Karpas-422 (cell line): ENCODE measurements at places on chromosomes 7 and 10. TPM values are rescaled to one million over a fixed set of nuclear protein-coding genes. Genes with fewer than 3 reads are reported as not detected.

DNA sequence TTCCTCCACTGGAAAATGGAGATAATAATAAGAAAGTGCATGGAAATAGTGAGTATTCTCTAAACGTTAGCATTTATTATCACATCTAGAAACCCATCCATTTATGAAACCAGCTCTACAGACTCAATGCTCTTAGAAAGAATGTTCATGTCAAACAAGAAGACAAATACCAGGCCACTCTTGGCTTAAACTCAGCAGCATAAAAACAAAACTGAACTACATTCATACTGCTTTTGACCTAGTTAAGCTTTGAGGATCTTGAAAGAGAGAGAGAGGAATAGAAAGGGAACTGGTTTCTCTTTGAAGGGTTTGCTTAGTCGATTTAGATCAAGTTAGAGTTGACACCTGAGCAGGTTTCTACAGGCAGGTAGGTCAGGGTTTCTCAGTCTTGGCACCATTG, 332.9 kb upstream of the PRKCQ start:
- no peak for DNase-seq
- H3K27ac ChIP-seq: no peak overlapping the region
- H3K27me3 ChIP-seq: peaks cover under 1% of the 10 kb centered on the region; the same call in 1 of the 2 replicates
- H3K4me3 ChIP-seq: no peak overlapping the region

- H3K36me3 ChIP-seq: peaks cover 46% of the 10 kb centered on the region
- H3K4me1 ChIP-seq: no peaks in the 10 kb centered on the region
These were observed 61.3 kb downstream of the XPNPEP1 start for GRCh38 chr10:109862041-109862440.

GRCh38 chr7:96174812-96175211, 147.1 kb downstream of the SLC25A13 start:
- no peak overlapping the region for H3K27ac ChIP-seq
- H3K27me3 ChIP-seq: no peaks in the 10 kb centered on the region
- peaks cover 12% of the 10 kb centered on the region for H3K4me1 ChIP-seq
- H3K4me3 ChIP-seq: no peak overlapping the region

DNA sequence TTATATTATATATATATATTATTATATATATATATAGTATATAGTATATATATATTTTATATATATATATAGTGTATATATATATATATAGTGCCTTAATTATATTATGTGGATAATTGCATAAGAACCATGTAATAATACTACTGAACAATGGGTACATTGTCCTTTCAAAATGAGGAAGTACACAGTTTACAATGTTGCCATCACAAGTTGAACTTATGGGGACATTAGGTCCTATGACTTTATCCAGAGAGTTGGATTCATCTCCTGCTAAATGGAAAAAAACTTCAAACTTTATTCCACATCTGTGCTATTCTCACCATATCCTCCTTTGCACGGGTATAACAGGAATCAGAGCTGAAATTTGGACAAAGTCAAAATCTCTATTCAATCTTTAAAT, 105.0 kb upstream of the AGR3 start:
- H3K4me1 ChIP-seq: peaks cover 4% of the 10 kb centered on the region; the same call in 1 of the 2 replicates
- no peaks in the 10 kb centered on the region for H3K36me3 ChIP-seq
- no peaks in the 10 kb centered on the region for H3K27me3 ChIP-seq
- H3K4me3 ChIP-seq: no peak overlapping the region
- no peak overlapping the region for H3K27ac ChIP-seq

DNA sequence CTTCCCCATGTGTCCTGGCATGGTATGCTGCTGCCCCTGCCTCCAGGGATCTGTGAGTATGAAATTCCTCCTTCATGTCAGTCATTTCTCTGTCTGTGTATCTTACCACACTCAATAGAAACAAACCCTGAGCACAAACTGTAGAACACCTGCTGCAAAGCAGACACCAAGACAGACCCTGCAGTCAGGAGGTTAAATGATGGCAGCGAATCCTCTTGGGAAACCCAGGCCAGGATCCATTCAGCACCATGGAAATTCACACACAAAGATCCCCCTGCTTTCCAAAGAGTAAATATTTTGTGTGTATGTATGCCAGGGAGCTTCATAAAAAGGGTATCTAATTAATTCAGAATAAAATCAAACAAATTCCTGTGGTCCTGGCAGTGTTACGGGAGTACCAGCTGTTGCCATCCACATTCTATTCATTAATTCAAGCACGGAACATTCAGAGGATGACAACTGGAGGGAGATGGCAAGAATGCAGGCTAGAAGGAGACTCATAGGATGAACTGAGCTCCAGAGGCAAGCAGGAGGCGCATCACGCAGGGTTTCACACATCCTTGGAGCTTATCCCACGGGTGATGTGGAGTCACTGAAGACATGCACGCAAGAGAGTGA, 14.8 kb downstream of the ITIH5 start:
- peaks cover 2% of the 10 kb centered on the region; the same call in 1 of the 2 replicates for H3K27me3 ChIP-seq
- no peak overlapping the region for H3K4me3 ChIP-seq
- no peak overlapping the region for H3K27ac ChIP-seq
- H3K4me1 ChIP-seq: peaks cover 9% of the 10 kb centered on the region
- no peaks in the 10 kb centered on the region for H3K36me3 ChIP-seq

DNA sequence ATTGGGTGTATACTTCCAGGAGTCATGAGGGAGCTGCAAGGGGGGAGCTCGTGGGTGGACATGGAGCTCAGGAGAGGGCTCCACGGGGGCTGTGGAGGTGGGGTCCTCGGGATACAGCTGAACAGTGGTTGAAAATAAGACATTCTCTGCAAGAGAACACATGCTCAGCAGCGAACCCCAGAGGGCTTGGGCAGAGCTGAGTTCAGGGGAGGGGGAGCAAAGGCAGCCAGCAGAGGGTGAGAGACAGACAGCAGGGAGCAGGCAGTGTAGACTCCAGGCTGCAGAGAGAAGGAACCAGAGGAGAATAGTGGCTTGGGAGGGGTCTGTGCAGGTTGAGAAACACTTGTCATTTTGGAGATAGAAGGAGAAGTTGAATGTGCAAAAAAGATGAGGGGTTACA, 73.0 kb upstream of the LRRC18 start:
- DNase-seq: no peak
- H3K27ac ChIP-seq: no peak overlapping the region
- no peaks in the 10 kb centered on the region for H3K4me1 ChIP-seq

DNA sequence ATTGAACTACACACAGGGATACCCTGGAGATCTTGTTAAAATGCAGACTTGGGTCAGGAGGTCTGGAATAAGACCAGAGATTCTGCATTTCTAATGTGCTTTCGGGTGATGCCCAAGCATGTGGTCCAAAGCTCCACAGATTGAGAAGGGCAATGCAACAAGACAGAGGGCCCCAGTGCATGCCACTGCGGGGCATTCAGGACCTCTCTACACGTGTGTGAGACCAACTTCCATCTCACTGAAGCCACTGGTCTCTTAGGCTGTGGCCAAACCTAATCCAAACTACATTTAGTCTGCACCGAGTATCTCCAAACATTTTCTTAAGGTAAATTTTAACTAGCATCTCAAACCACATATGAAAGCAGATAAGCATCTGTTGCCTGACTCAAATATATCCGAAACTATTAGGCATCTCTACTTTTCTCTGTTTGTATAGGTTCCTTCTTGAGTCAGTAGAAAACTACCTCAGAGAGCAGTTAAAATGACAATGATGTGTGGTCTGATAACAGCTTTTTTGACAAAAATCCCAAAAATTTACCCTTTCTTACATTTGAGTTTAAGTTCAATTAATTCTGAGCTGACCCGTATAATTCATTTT, 107.5 kb downstream of the ELMO1 start:
- peak overlapping the region; percentile 83 for H3K27ac ChIP-seq
- DNase-seq: peak; percentile 75
- H3K4me1 ChIP-seq: peaks cover 67% of the 10 kb centered on the region
- peak overlapping the region; percentile 75 for H3K4me3 ChIP-seq

DNA sequence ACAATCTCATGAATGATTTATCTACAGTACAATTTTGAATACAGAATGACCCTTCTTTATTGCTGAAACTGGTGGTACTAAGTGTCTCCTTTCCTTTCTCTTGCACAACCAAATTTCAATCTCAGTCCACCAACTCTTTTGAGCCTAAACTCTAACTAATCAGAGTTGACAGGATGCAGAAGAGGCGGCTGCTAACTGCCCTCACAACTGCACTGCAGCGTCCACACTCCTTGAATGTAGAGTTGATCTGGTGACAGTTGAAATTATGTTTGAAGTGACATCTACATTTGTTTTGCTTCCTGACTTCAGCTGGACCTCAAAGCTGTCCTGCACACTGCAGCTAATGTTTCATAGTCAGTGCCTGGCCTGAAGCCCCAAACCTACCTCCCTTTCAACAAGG, 139.6 kb downstream of the ZMYND11 start:
- no peak for DNase-seq
- no peak overlapping the region for H3K27ac ChIP-seq
- H3K36me3 ChIP-seq: no peaks in the 10 kb centered on the region
- H3K27me3 ChIP-seq: no peaks in the 10 kb centered on the region
- no peak overlapping the region for H3K4me3 ChIP-seq

DNA sequence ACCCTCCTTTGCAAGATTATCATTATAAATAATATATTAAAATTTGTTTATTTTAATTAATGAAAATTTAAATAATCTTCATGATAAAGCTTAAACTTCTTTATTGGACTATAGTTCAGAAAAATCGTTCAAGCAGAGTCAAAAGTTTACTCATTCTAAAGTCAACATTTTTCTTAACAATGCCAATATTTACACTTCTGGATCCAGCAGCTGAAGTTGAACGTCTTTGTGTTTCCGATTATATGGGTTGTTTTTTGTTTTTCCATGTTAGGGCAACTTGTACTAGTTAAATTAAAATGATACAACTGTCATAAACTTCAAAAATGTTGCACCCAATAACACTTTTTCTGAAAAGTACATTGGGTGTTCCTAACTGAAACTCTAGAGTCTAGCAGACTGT, 43.8 kb downstream of the GRB10 start:
- H3K4me1 ChIP-seq: no peaks in the 10 kb centered on the region
- H3K4me3 ChIP-seq: no peak overlapping the region
- H3K36me3 ChIP-seq: no peaks in the 10 kb centered on the region
- no peaks in the 10 kb centered on the region for H3K27me3 ChIP-seq
- H3K27ac ChIP-seq: no peak overlapping the region

DNA sequence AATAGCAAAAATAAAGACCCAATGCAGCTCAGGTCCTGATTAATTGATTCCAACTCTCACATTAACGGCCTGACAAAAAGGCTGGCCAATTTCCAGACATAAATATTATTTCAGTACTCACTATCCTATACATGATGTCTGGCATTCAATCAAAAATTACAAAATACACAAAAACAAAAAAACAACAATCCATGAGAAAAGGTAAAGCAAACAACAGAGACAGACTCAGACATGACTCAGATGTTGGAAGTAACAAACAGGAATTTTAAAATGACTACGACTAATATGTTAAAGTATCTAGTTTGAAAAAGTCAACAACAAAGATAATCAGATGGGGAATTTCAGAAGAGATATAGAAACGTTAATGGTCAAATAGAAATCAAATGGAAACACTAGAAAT, 152.8 kb downstream of the AMPH start:
- no peak overlapping the region for H3K4me3 ChIP-seq
- no peaks in the 10 kb centered on the region for H3K4me1 ChIP-seq
- no peaks in the 10 kb centered on the region for H3K36me3 ChIP-seq
- no peaks in the 10 kb centered on the region for H3K27me3 ChIP-seq
- DNase-seq: no peak

DNA sequence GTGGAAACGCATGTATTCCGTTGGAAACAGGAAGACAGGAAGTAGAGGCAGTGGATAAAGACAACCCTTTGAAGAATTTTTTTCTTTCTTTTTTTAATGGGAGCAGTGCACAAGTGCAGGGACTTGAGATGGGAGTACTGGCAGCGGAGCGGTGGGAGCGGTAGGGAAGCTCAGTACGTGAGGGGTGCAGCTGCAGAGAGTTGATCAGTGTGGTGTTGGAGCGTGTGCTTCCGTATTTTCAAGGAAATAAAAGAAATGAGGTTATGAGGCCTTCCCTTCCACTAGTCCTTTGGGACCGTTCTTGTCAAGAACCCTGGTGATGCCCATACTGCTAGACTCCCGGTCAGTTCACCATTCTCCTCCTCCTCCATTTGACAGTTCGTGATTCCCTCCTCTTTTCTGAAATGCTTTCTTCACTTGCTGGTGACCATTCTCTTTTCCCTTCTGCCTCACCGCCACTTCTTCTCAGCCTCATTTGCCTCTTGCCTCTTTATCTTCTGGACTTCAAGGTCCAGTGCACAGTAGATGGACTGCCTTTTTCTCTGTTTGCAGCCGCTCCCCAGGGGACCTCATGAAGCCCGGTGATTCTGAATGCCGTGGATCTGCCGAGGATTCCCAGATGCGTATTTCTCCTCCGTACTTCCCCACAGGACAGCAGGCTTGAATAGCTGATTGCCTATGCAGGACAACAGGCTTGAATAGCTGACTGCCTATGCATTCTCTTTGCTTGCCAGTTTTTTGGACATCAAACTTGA, 39.1 kb upstream of the TMEM236 start:
- H3K27ac ChIP-seq: no peak overlapping the region
- H3K27me3 ChIP-seq: no peaks in the 10 kb centered on the region
- H3K36me3 ChIP-seq: peaks cover 26% of the 10 kb centered on the region
- no peak overlapping the region for H3K4me3 ChIP-seq

DNA sequence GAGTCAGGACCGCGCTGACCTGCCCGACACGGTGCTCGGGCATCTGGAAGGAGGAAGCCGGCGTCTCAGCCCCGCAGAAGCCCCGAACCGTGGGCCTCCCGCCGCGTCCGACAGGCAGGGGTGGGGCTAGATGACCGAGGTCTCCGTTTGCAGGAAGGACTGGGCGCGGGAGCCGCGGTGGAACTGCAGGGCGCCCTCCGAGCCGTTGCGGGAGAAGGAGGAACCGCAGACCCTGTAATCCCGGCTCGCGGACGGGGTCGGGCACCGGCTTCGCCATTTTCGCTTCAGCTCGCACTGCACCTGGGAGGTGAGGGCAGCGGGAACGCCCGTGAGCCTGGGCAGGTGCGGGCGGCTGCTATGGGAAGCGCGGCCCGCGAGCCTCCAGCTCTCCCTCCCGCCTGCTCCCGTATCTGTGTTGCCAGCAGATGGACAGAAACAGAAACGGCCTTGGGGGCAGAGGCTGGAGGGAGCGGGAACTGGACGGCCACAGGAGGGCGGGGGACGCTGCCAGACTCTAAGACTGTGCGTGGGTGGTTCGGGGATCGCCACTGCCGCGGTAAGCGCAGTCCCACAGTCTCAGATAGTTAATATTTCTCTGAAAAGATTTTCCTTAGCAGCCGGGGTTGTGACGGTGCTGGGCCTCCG, 114.1 kb downstream of the VIPR2 start:
- no peak overlapping the region for H3K27ac ChIP-seq
- no peak for DNase-seq
- no peaks in the 10 kb centered on the region for H3K4me1 ChIP-seq
- H3K4me3 ChIP-seq: no peak overlapping the region

GRCh38 chr7:157219154-157219553, 80.4 kb downstream of the UBE3C start:
- H3K4me3 ChIP-seq: no peak overlapping the region
- no peaks in the 10 kb centered on the region for H3K27me3 ChIP-seq
- H3K36me3 ChIP-seq: peaks cover 36% of the 10 kb centered on the region; the same call in 1 of the 2 replicates

GRCh38 chr10:43407148-43407575, 1.8 kb downstream of the HNRNPF start:
- H3K27ac ChIP-seq: peak overlapping the region; percentile 89
- peaks cover 54% of the 10 kb centered on the region for H3K4me1 ChIP-seq
- peak overlapping the region; percentile 98 for H3K4me3 ChIP-seq
- DNase-seq: peak; percentile 83

Gene ABLIM1
- total RNA-seq: 73.4 and 131 TPM in 2 replicates

Gene TAS2R38
- total RNA-seq: not detected in 2 replicates
